ENCODE measurements at places on chromosomes 4 and X.

DNA sequence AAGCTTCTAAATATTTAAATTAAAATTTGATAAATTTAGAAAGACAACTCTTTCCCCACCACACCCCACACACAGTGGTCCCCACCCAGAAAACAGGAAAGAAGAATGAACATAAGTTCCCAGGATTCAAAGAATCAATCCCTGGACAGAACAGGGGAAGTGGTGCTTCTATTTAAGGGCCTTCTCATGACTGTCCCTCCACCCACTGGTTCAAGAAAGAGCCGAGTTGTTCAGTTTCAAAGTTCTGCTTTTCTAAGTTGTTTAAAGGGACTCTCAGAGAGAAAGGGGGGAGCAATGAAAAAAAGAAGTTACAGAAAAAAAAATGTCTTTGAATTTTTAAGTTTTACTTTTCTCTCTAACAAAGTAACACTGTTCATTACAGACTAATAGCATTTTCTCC is 195.8 kb downstream of the PDGFC start:
- DNase-seq = no peak

GRCh38 chrX:27915617-27916016 is 65.6 kb downstream of the DCAF8L1 start:
- no peak for DNase-seq

- DNase-seq = no peak
Observed at GRCh38 chr4:142369141-142369540, 477.0 kb downstream of the INPP4B start.

- no peak for DNase-seq
Observed at GRCh38 chr4:61294936-61295335, 94.8 kb downstream of the ADGRL3 start.

DNA sequence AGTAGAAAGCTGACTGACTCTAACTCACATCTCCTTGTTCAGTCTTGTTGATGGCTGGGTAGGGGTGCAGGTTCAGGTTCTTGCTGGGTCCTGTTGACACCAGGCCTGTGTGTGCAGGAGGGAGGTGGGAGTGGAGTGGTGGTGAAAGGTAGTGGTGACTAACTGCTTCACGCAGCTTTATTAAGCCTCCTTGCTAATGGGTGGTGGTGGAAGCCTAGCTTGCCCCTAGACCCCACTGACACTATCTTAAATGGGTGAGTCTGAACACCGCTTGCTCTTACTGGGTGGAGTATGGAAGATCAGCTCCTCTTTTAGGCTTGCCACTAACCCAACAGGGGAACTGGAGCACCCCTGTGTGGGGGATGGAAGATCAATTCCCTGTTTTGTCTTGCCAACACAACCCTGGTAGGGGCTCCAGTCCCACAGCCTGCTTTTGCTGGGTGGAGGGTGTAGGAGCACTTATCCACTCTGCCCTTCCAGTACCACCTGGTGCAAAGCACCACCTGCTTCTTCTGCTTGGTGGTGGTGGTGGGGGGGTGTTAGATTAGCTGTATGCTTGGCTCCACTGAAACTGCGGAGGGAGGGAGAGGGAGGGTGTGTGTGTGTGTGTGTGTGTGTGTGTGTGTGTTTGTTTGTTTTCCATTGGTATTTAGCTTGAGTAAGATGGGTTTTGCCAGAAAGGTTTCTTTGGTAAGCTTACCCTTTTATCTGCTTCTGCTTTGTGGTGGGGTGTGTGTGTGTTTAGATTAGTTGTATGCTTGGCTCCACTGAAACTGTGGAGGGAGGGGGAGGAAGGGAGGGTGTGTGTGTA is 25.6 kb downstream of the KDM6A start:
- no peak for DNase-seq

DNA sequence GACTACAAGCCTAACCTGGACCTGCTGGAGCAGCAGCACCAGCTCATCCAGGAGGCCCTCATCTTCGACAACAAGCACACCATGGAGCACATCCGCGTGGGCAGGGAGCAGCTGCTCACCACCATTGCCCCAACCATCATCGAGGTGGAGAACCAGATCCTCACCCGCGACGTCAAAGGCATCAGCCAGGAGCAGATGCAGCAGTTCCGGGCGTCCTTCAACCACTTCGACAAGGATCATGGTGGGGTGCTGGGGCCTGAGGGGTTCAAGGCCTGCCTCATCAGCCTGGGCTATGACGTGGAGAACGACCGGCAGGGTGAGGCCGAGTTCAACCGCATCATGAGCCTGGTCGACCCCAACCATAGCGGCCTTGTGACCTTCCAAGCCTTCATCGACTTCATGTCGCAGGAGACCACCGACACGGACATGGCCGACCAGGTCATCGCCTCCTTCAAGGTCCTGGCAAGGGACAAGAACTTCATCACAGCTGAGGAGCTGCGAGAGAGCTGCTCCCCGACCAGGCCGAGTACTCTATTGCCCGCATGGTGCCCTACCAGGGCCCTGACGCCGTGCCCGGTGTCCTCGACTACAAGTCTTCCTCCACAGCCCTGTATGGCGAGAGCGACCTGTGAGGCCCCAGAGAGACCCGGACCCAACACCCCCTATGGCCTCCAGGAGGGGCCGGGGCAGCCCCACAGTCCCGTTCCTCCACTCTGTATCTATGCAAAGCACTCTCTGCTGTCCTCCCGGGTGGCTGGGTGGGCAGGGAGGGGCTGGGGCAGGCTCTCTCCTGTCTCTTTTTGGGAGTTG is 486.2 kb downstream of the TRAM1L1 start:
- no peak for DNase-seq

- DNase-seq = no peak
Observed at GRCh38 chr4:48134081-48134480, at the start of gene TXK. TXK (minus strand) TSS chr4:48134250; CDS start chr4:48134170, 80 bp downstream.

- no peak for DNase-seq
Observed at GRCh38 chr4:138055890-138056289, 186.3 kb downstream of the SLC7A11 start.

- DNase-seq = no peak
Observed at GRCh38 chr4:41748074-41748570, 403 bp downstream of the PHOX2B start.

GRCh38 chr4:172048666-172049065 is 235.5 kb downstream of the GALNTL6 start:
- no peak for DNase-seq

DNA sequence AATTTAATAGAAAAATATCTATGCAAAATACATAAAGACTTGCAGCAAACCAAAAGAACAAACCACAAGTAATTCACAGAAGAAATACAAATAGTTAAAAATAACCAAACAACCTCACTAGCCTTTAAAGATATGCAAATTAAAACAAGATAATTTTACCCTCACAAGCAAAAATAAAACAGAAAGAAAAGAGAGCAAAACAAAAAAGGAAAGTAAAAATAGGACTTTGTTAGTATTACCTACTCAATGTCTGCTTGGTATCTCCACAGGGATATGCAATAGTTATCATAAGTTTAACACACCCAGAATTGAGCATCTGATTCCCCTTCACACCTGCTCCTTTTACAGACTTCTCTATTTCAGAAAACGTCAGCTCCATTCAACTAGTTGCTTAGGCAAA is 737.5 kb upstream of the MAGEB2 start:
- DNase-seq = no peak

All from NCI-H526 (cell line).